OCI-M1 (cell line): ENCODE measurements at places on chromosomes 1 and 21.

GRCh38 chr21:30351534-30351933, 3.1 kb upstream of the KRTAP23-1 start:
- no peak for DNase-seq

DNA sequence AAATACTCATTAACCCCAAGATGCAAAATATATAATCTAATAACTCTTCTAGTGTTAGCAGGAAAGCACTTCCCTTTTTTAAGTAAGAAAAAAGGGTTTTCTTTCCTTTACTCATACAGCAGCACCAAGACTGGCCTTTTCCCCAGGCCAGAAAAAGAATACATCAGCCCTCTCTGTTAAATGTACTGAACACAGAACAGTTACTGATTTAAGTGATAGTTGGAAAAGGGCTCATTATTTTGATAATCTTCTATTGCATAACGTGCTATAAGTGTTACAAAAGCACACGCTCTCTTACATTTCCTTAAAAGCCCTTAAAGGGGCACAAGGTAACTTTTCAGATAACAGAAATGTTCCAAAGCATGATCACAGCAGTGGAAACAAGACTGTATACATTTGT, 142.9 kb downstream of the TIAM1 start:
- DNase-seq, result peak; percentile 28

DNA sequence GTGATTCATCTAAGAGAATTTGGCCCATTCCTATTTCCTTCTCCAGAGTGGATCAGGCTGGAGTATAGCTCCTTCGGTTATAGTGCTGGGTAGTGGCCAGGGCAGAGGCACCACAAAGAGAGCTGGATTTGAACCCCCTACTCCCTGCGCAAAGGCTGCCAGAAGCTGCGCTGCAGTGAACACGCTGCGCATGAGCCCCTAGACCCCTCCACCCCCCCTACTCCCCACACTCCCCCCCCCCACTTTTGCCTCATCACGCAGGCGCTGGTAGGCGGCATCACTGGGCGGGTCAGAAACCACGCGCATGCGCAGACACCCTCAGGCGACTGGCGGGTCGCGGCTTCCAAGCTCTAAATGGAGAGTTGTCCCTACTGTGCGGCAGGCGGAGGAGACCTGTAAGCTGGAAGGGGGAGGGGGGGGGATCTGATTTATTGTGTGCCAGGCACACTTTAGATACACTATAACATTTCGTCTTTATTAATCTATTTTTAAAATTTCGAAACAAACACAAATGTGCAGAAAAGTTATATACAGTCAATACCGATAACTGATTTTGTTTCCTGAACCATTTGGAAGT, 38.7 kb upstream of the HMGN1 start:
- DNase-seq, result peak; percentile 98

- no peak for DNase-seq
These were observed 23.9 kb upstream of the TMEM52 start for GRCh38 chr1:1942753-1943656.

DNA sequence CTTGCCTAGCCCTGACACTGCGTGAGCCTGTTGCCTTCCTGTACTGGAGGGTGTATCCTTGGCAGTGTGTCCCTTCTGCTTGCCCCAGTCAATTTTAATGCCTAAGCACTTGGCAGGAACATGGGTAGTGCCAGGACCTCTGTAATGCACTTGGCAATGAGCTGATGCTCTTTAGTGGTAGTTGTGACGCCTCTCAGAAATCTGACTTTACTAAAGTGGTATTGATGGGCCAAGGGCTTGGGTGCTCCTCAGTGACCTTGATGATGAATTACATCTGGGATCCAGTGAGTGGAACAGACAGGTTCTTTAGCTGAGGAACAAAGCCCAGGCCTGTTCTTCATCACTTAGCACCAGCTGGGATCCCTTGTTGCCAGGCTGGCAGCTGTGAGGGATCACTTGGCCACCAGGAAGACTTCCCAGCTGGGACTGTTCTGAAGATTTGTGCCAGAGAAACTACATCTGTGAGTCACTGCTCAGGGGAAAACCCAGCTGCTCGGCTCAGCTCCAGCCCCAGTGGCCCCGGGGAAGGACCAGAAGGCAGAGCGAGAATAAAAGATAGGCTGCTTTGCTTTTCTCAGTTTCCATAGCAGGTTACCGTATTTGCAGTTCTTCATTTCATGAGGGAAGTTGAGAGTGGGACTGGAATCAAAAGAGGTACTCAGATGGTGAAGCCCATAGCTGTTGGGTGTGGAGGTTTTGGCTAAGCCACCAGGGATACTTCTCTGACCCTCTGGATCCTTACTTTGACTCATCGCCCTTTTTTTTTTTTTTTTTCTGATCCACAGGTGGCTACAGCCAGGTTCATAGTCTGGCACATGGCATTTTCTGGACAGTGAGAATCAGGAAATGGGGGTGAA, 28.5 kb upstream of the KCNA2 start:
- DNase-seq, result no peak

DNA sequence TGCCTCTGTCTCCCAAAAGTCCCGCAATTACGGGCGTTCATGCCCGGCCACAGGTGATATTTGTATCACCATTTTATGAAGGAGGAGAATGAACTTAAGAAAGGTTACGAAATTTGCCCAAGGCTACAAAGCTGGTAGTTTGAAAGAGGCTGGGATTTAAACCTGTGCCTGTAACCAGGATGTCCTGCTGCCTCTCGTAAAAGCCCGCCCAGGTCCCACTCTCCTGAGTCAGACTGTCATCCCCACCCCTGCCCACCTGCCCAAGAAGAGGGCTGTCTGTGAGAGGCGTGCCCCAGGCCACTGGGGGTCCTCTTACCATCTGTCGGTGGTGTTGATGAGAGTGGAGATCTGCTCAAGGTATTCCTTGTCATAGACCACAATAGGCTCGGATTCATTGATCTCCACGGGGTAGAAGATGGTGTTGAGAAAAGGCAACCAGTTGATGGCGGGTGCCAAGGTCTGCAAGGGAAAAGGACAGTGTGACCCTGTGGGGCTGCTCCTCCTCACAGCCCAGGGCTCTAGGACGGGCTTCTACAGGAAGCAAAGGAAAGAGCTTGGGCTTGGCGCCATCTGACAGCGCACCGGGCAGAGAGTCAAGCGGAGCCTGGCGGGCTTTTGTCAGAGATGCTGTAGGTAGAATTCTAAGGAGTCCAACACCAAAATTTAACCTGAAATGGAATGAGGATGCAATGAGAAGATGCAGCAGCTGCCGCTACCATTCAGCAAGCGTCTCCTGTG, 43.2 kb downstream of the ECE1 start:
- no peak for DNase-seq

GRCh38 chr1:105419030-105419429, 1637.4 kb upstream of the PRMT6 start:
- DNase-seq, result no peak

GRCh38 chr1:180691322-180691913, 59.6 kb downstream of the XPR1 start:
- DNase-seq, result no peak

DNA sequence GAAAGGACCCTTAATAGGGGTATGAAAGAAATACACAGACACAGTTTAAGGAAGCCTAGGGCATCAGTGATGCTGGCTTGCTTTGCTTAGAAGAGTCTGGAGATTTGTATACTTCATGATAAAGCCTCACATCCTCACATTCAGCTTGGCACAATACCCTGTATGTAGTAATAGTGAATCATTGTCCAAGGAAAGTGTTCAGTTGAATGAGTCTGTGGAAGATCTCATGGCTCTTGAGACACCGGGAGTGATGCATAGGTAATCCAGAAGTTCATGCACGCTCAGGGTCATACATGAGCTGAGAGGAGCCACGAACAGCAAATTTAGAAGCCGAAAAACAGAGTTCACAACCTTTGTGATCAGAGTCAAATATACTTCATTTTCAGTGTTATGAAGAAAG, 537.2 kb upstream of the TMPRSS15 start:
- no peak for DNase-seq

DNA sequence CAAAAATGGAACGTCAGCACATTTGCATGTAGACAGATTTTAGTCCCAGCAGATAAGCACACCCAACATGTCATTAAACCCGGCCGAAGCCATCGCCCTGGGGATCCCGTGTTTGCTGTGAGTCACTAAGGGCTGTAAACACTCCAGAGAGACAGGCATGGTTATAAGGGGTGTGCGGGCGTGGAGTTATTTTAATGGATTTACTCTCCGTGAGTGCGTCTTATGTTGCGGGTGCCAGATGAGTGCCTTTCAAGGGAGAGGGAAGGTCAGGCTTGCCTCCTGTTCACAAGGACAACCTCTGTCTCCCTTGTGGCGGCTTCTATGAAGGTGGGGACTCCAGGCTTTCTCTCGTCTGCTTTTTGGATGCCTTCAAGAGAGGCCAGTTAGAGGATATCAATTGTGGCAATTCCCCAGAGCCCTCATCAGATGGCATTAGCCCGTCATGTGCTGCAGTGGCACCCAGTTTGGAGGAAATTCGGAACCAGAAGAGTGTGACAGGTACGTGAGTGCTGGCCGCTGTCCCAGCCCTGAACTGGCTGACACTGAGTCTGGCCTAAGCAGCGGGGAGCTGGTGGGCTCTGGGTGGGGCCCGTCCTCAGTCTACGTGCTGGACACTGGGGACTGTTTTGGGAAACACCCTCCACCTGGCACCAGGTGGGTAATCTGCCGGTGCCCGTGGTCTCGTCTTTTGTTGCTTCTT, 223.8 kb upstream of the TMEM51 start:
- no peak for DNase-seq

- no peak for DNase-seq
These were observed 1.2 kb upstream of the XPR1 start for GRCh38 chr1:180630408-180631193.

GRCh38 chr1:219587801-219588561, 24.9 kb downstream of the ZC3H11B start:
- DNase-seq, result no peak

GRCh38 chr1:38183096-38183495, 136.5 kb upstream of the POU3F1 start:
- DNase-seq, result no peak

DNA sequence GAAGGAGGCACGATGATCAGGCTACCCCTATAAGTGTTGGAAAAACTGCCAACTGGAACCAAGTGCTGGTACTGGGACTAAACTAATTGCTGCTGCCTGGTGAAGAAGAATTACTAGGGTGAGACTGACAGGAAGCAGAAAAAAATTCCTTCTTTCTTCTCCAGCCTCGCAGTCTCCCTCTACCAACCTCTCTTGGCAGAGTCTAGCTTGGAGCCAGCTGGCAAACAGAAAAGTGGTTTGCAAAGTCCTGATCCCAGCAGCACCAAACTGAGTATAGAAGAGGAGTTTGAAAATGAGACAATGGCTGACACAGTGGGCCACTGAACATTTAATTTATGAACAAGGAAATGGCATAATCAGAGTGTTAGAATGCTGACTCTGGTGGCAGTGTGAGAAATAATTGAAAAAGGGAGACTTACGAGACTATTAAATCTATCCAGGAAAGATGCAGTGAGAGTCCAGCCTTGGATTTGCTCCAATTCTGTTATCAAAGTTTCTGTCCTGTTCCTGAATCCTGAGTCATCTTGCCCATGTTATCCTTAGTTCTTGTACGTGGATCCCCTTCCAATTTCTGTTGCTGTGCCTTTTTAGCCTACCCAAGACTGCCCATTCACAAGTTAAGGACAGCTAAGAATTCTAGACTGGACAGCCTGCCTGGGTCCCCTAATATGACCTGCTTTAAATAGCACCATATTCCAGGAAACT, 23.7 kb upstream of the DISP1 start:
- no peak for DNase-seq

GRCh38 chr1:169144941-169145626, 38.6 kb downstream of the ATP1B1 start:
- no peak for DNase-seq

DNA sequence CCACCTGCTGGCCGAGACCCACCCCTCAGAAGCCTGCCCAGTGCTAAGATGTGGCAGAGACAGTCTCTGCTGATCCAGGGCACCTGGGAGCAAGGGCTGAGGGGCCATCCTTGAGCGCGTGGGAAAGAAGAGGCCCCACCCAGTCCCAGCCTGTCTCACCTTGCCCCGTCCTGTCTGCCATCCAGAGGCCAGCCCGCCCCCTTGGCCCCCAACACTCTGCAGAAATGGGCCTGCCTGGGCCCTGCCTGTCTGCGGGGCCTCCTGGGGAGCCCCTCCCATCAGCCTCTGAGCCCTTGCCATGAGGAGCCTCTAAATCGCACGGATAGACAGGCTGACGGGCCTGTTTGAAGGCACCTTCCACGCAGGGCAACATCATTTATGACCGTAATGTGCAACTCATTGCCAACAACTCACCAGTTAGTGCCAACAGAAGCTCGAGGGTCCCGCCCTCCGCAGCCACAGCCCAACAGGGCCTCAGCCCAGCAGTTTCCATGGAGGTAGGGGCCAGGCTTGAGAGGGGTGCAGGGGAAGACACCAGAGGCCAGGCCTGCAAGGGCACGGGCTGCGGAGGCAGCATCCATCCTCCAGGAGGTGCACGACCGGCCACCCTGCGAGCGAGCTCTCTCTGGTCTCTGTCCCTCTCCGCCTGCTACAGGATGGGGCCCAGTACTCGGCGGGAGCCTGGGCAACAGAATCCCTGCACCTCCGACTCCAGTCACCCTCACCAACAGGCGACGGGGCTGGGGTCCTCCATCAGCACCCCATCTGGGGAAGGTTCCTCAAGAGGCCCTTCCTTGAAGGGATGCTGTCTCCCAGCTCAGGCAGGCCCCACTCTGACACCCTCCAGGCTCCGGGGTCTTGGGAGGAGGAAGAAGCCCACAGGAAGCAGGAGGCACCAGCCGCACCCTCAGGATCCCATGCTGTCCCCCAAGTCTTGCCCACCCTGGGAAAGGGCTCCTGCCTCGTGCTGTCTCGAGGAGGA, 78.0 kb downstream of the MEGF6 start:
- DNase-seq, result no peak

GRCh38 chr21:27329255-27329851, 362.5 kb upstream of the ADAMTS5 start:
- DNase-seq, result no peak

DNA sequence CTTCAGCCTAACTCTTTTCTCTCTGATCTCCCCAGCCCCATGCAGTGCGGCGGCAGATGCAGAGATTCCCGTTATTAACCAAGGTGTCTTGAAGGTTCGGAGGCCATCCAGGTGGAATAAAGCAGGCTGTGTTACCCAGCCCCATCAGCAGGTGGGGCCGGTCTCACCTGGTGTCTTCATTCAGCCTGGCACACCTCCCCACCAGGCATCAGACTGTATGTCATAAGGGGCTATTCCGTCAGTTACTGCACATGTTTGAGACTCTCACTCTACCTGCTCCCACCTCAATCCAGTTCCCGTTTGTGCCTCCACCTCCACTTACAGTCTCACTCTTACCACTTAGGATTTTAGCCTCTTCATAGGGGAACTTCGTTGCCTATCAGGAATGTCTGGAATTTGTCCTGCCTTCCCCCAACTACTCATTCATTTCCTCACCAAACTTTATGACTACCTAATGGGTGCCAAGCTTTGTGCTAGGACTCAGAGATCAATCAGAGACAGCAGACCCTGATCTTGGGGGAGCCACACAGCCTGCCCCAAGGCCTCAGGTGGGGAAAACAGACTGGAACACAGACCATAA, 170.2 kb downstream of the PLPP3 start:
- no peak for DNase-seq

DNA sequence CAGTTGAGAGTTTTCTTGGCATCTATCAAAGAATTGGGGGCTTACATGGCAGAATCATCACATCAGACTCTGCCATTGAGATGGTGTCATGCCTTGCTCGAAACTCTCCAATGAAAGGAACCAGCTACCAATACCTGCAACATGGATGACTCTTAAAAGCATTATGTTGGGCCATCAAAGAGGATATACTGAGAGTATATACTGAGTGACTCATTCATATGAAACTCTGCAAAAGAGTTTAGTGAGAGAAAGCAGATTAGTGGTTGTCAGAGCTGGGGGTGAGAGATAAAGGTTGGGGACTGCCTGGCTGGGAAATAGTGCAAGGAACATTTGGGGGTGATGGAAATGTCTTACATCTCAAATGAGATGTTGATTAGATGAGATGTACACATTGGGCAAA, 14.7 kb upstream of the HMGB4 start:
- no peak for DNase-seq
